ENCODE measurements at places on chromosomes 1 and 21.

- DNase-seq = no peak
Measured at GRCh38 chr1:197101978-197102377, 34.9 kb upstream of the F13B start.

GRCh38 chr1:51442616-51443015 is 76.5 kb downstream of the EPS15 start:
- DNase-seq = no peak

DNA sequence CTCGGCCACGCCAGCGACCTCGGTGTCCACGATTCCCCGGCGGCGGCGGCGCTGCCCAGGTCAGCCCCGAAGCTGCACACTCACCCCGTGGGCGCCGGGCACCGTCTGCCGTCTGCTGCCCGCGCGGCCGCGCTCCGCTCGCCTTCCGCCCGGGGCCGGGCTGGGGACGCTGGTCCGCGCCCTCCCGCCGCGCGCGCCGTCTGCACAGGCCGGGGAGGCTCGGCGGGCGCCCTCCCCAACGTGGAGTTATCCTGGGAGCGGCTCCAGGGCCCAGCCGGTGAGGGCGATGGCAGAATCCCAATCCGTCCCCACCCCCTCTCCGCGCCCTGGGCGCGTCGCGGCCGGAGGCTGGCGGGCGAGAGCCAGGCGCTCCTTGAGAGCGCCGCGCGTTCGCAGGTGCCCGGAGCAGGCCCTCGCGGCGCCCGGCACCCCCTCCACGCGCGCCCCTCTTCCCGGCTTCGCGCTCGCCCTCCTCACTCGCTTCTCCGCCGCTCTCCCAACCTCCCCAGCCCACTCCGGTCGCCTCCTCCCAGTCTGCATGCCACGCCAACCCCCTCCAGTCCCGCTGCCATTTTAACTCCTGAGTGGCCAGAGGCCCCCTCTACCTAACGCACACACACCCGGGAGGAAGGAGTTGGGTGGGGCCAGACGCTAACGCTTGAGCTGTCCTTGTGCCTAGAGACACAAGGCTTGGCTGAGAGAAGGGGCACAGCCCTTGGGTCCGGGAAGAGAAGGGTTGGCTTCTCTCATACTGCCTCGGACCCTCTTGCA is at the start of gene LRRN2:
Gene LRRN2, minus strand, starts transcription at position 503 of the 771 bp plus-strand sequence. CDS start 65,746 bp downstream, outside the sequence.
- no peak for DNase-seq

GRCh38 chr1:209490013-209490412 is 93.5 kb upstream of the CAMK1G start:
- no peak for DNase-seq

DNA sequence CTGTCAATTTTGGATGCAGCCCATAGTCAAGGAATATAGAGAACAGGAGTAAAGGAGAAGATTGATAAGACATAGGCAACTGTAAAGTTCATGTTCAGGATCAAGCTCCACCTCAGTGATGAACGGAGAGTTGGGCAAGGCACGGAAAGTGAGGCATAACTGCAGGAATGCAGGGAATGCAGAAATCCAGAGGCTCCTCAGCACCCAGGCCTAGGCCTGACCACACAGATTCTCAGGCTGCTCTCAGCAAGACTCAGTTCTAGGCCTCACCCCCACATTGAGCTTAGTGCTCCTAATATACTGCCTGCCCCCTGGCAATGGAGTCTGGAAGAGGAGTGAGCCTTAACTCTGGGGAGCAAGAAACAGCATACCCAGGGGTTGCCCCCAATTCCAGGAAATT is 36.3 kb upstream of the S1PR1 start:
- no peak for DNase-seq

DNA sequence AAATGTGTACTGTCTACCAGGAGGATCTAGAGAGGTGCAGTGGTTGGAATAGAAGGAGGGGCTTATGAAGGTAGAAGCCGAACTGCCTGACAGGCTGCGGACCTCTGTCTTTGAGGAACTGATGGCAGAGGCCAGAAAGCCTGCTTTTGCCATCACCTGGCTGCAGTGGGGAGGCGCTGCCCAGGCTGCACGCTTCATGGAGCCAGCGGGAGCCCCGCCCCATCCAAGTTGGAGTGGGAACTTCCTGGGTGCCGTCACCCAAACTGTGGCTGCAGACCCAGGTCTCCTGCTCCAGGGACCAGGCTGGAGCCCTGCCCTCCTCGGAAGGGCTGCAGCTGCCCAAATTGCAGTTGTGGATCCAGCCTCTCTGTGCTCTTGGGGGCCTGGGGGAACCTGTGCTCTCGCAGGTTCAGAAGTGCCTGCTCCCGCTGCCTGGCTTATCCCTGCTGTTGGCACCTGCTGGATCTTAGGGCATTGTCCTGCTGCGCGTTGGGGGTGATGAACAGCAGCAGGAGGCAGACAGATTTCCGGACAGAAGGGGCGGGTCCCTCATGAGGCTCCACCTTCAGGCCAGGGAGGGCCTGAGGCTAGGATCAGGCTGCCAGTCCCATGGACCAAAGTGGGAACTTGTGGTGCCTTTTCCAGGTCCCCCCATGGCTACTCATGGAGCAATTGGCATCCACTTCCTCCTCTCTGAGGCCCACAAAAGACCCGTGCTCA is 118.0 kb upstream of the PLPPR4 start:
- DNase-seq = no peak

- DNase-seq = peak; percentile 94
Measured at GRCh38 chr1:204477036-204477740, 17.4 kb downstream of the PIK3C2B start.

GRCh38 chr1:230865062-230865817 is 3.1 kb downstream of the C1orf198 start:
- no peak for DNase-seq

DNA sequence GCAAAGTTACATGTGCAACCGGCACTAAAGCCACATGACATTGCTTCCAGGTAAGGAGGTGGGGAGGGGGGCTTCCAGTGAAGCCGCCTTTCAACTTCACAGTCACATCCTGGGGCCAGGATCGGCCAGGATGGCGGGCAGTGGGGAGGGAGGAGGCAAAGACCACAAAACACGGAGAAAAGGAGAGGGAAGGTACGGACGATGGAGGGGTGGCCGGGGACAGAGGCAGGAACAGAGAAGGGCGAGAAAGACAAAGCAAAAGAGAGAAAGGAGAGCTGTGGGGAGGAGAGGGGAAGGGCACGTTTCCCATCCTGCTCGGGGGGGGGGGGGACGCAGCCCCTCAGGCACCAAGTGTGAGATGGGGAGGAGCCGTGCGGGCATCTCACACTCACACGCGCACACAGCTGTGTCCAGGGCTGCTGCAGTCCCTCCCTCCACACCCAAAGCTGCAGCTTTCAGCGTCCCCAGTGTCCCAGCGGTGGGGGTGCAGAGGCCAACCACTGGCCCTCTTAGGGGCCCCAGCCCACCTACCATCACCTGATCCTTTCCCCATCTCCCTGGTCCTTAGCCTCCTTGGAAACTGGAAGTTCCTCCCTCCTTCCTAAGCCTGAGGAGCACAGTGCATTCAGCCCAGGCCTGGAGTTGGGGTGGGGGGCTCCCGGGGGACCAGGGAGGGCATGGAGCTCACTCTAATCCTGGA is 2.4 kb downstream of the SH2D5 start:
- no peak for DNase-seq

GRCh38 chr1:56873213-56873612 is 18.6 kb downstream of the C8A start:
- no peak for DNase-seq

GRCh38 chr1:29237129-29237821 is 953 bp downstream of the PTPRU start:
- no peak for DNase-seq

- DNase-seq = no peak
Measured at GRCh38 chr1:87972811-87973210, 644.1 kb downstream of the LMO4 start.

DNA sequence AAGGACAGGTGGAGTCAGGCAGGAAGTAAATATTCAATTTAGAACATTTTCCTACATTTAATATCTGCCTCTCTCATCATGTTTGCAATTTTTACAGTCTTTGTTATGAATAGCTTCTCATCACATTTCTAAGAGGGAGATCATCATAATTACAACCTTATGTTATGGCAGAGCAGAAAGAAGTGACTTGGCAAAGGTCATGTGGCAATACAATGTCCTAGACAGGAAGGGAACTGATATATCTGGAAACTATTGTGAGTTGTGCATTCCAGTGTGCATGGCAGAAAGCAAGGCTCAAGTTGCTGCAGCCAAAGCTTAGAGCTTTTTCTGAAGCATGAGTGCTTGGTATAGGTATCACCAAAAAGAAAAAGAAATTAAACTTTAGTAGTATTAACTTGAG is 43.8 kb upstream of the PRRX1 start:
- DNase-seq = no peak

Data from putamen (tissue), 1 donor.